ENCODE measurements at places on chromosomes 12 and 14.

- no peak for DNase-seq
Observed at GRCh38 chr12:92621833-92622232, 81.0 kb upstream of the PLEKHG7 start.

DNA sequence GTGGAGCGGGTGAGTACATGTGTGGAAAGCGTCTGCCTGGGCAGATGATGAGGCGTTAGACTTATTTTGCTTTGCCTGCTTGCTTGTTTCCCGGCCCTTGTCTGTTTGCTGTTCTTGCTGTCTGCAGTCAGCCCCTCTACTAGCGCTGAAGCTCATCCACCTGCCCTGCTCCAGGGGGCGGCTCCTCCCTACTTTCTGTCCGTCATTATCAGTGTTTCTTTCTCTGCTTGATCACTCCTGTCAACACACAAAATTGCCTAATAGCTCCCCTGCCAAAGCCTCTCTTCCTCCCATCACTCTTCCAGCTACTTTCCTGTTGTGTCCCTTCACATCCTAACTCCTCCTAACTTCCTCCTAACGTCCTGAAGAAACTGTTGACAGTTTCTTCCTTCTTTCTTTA, 34.9 kb upstream of the GALNT8 start:
- DNase-seq: no peak

GRCh38 chr14:49297102-49297501, 289.1 kb downstream of the RPS29 start:
- DNase-seq: no peak

GRCh38 chr12:106301611-106302321, 767 bp upstream of the TCP11L2 start:
- no peak for DNase-seq

DNA sequence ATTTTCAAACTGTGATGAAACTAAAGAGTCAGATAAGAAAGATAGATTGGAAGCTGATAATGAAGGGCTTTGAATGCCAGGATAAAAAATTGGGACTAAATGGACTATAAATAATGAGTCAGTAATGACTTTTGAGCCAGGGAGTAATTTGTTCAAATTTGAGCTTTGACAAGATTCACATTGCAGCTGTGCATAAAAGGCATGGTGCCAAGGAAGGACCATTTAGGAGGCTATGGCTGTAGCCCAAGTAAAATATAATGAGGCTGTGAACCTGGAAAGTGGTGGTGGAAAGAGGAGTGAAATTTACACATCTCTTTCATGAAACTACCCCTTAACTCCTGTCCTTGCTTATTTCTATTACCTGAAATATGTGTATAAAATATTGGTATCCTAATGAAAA, 218.5 kb downstream of the SLC6A15 start:
- no peak for DNase-seq

- no peak for DNase-seq
Observed at GRCh38 chr12:18072723-18073122, 17.3 kb downstream of the RERGL start.

DNA sequence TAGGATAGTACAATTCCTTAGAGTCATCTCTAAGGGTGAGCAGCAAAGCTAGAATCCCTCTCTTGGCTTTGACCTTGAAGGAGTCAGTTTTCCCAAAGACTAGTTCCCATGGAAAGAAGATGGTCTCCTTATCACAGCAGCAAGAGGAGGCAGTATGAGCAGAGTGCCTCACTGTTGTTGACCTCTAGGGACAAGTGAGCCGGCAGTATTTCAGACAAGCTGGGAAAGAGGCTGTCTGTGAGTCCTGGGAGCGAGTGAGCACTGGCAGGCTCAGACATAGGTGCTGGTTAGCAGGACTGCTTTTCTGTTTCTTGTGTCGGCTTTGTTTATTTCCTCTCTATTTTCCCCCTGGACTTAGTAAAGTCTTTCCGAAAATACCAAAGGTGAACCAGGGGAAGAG, 60.7 kb downstream of the NTF3 start:
- no peak for DNase-seq

DNA sequence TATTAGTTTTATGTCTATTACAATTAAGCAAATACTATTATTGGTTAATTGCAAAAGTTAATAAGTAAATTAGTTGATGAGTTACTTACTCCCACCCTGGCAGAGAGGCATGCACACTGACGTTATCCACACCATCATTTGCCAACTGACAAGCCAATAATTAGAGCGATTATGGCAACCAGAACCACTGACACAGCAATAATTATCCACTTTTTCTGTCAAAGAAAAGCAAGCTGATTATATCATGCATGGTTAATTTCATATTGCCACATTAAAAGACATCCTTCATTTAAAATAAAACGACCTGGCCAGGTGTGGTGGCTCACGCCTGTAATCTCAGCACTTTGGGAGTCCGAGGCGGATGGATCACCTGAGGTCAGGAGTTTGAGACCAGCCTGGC, 43.1 kb downstream of the STX2 start:
- DNase-seq: no peak

DNA sequence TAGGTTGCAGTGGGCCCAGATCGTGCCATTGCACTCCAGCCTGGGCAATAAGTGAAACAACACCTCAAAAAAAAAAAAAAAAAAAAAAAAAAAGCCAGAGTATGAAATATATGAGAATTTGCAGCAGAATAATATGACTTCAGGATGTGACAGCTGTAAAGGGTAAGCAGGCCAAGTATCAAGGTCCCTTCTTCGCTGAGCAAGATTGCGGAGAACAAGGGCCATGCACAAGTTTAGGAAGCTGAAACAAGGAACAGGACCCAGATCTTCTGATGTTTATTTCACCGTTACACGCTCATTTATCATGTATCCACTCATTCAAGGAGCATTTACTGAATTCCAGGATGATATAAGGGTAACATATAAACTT, 659 bp upstream of the FOXJ2 start:
- no peak for DNase-seq

DNA sequence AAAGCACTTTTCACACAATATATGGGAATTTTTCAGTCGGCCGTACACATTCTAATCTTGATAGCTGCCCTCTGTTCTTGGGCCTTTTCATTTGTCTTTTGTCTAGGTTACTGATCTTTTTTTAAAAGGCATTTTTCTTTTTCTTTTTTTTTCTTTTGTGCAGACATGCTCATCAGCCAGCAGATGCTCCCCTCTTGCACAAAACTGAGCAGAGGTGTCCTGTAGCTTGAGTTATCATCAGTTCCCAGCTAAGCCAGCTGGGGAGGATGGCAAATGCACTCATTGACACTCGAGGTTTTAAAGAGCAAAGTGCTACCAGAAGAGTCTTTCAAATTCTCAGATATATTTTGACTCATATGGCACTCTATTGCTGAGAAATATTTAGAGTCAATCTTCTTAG, 913.9 kb upstream of the SEL1L start:
- DNase-seq: no peak

- no peak for DNase-seq
Observed at GRCh38 chr14:32081901-32082300, 4.8 kb downstream of the ARHGAP5 start.
